Ecto neural progenitor cell (in vitro differentiated cells): ENCODE measurements at places on chromosomes 2 and 18.

DNA sequence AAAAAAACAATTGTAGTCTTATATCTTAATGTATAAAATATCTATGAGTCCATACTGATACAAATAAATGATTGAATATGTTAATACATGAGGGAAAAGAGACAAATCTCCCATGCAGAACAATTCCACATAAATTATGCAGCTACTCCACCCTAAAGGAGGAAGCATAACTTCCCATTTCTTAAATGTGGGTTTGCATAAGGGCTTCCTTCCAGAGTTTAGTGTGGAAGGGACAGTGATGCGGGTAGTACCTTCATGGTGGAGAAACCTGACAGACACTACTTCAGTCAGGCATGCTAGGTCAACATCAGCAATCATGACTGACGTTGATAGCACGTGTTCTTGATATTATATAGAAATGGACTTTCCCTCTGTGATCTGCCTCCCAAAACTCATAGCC lies 146.9 kb upstream of the STON1 start:
- no peak for DNase-seq

DNA sequence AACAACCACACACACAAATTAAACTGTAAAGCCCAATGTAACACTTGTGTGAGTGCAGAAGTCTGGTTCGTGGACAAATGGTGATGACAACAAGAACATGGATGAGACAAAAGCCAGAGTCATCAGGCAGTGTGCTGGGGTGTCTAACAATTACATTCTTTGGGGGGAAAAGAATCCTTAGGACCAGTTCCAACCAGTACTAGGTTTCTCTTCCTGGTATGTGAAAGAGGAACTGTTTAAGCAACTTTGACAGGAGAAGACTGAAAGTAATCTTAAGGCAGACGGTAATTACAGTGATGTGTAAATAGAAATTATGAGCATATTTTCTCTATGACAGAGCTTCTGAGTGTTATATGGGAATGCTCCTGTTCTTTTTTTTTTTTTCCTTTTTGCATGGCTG lies 133.4 kb downstream of the AFF3 start:
- DNase-seq, result no peak

DNA sequence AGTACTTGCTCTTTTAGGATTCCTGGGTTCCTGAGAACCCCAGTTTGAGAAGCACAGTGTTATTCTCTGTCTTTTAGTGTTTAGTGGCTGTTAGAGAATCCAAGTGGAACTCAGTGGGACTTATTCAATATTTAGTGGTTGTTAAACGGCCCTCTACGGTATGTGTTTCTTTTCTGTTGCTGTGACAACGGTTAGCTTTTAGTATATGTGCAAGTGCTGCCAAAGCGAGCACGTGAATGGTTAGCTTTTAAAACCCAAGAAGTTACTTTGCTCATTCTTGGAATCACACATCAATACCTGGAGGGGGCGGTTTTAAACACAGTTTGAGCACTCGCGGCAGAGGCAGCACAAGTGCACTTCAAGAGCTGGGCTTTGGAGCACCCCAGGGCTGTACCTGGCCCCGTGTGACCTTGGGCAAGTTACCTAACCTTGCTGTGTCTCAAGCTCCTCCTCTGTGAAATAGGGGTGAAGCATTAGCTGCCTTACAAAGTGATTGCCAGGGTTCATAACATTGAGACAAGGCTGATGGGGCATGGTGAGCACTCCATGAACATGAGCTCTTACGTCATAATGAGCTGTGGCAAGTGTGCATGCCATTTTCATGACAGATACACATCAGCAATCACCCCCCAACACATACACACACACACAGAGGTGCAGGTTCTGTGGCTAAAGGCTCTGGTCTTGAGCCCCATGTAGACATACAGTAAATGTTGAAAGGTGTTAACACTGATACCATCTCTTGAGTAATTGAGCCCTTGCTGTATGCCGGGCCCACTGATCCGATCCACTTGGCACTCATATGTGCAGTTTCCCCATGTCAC lies 234.1 kb downstream of the ALPK2 start:
- DNase-seq, result no peak

DNA sequence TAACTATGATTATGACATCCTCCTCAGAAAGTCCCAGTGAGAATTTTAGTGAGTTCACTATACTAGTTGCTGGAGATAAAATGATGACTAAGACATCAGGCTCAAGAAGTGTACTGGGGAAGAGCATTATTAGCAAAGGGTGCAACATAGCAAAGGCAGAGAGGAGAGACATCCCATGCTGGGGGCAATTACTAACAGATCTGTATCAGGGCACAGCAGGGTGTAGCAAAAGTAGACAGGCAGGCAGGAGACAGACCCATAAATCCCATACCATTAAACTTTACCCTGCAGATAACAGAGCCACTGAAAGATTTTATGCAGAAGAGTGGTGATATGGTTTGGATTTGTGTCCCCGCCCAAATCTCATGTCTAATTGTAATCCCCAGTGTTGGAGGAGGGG lies 161.7 kb downstream of the SP3 start:
- no peak for DNase-seq

DNA sequence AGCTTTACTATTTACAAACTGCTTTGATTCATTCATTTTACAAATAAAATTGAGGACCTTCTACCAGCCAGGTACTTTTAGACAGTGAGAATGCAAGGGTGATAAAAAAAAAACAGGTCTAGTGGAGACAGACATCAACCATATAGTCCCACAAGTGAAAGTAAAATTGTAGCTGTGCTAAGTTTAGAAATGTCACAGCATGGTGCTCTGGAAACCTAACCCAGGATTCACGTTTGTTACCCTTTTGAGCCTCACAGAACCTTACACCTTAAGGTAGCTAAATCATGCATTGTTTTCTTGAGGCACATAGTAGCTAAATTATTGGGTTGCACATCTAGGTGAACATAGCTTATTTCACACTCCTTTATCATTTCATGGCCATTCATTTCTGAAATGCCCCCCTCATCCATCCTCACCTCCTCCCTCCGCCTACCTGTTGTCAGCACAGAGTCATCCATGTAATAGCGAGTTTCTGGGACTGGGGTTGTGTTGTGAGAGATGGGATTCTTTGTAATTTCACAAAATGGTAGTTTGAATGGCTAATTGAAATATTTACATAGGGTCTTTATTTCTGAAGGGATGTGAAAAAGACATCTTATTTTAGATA lies 7.1 kb downstream of the MTA3 start:
- no peak for DNase-seq

- no peak for DNase-seq
Measured at GRCh38 chr2:105640246-105640645, 104.5 kb upstream of the NCK2 start.

GRCh38 chr18:50509012-50509411 lies 50.9 kb upstream of the MAPK4 start:
- no peak for DNase-seq

DNA sequence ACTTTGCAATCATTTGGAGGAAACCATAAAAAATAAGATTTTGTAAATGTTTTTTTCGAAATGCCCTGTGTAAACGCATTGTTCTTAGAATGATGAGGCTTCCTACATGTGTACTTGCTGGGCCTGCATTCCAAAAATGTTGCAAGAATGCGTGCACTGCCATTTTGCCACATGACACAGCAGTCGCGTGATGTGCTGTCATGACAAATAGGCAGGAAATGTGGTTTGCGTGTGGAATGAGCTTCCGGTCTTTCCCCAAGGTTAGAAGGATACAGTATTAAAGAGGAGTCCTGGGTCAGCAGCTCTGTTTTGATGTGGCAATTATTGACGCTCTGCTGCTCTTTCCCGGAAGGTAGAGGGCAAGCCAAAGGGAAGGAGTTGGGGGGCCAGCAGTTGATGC lies 18.1 kb upstream of the SERPINB2 start:
- no peak for DNase-seq

- DNase-seq, result no peak
Measured at GRCh38 chr2:209511637-209512036, 87.8 kb downstream of the MAP2 start.

DNA sequence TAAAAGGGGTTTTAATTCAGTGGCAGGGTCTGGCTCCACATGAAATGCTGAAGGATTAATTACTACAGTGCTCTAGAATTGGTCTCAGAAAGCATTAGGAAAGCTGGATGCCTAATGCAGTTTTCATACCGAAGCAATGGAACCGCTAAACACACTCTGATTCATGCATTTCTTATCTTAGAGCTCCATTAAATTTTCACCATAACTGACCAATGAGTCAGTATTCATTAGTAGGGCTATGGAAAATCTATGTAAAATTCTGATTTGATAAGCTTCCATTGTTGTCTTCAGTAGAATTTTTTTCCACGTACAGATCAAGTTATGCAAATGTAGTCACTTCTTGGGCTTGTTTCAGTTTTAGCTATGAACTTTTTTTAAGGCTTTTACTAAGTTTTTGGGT lies 359.9 kb downstream of the ARHGAP15 start:
- no peak for DNase-seq

- no peak for DNase-seq
Measured at GRCh38 chr2:33212151-33212550, 264.3 kb upstream of the RASGRP3 start.

GRCh38 chr2:119011162-119011909 lies 69.3 kb downstream of the MARCO start:
- peak; percentile 85 for DNase-seq

DNA sequence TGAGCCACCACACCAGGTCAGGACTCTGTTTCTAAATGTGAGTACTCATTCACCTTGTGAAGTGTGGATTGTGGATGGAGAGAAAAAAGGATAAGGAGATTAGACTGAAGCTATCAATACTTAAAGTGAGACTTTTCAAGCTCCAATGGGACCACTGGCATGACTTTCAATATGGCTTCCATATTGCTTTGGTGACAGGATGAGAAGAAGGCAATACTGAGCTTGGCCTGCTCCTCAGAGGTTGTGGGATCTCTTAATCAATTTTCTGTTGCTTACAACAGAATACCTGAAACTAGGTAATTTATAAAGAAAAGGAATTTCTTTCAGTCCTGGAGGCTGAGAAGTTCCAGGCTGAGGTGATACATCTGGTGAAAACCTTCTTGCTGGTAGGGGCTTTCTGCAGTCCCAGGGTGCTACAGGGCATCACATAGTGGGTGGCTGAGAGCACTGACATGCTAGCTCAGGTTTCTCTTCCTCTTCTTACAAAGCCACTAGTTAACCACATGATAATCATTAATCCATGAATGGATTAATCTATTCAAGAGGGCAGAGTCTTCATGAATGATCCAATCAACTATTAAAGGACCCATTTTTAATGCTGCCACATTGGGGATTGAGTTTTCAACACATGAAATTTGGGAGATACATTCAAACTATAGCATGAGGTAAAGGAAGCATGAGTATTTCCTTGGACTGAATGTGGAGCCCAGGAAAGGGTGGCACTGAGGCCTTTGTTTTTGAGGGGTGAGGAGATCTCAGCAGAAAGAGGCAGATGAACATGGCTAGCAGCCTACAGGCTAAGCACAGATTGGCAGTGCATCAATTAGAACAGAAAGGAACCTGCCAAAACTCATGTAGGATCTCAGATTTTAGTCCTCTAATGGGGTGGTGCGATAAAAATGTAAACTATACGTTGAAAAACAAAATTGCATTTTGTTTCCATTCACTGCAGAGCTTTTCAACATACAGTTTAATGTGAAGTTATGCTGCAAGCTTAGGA lies 274.5 kb downstream of the PIK3C3 start:
- DNase-seq, result no peak

DNA sequence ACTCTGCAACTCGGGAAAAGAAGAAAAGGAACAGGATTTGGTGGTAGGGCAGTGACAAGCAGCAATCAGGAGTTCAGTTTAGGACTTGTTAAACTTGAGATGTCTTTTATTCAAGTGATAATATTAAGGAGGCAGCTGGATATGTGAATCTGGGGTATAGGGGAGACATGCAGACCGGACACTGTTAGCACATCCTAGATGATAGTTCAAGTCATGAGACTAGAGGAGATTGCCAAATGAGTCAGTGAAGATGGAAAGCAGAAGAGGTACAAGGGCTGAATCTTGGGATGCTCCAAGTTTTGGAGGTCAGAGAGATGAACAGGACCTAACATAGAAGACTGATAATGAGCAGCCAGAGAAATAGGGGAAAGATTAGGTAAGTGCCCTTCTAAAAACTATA lies 69.5 kb upstream of the PSME4 start:
- no peak for DNase-seq

GRCh38 chr2:103789381-103790095 lies 1027.7 kb downstream of the TMEM182 start:
- peak; percentile 71 for DNase-seq

- DNase-seq, result no peak
Measured at GRCh38 chr2:204971206-204971907, 426.1 kb downstream of the PARD3B start.

- DNase-seq, result no peak
Measured at GRCh38 chr2:134208825-134209224, 45.0 kb upstream of the MGAT5 start.

- DNase-seq, result no peak
Measured at GRCh38 chr2:54114936-54115283, 505 bp upstream of the ACYP2 start.

- no peak for DNase-seq
Measured at GRCh38 chr2:154466226-154466625, 232.3 kb upstream of the KCNJ3 start.

GRCh38 chr2:220144411-220144810 lies 517.0 kb downstream of the SLC4A3 start:
- no peak for DNase-seq

GRCh38 chr18:45049578-45050319 lies 369.1 kb downstream of the SETBP1 start:
- no peak for DNase-seq

DNA sequence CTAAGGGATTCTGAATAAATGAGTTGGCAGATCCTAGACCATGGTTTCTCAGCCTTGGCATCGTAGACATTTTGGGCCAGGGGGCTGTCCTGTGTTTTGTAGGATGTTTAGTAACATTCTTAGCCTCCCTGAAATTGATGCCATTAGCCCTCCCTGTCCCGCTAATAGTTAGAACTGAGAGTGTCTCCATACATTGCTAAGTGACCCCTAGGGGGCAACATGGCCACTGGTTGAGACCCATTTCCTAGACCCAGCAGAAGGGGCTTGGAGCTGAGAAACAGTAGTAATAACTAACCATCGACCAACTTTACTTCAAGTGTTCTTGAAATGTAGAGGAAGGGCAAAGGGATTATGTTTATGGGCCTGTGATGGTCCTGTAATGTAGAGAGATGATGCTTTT lies 40.8 kb downstream of the KCMF1 start:
- DNase-seq, result peak; percentile 43
